ENCODE measurements at places on chromosomes 2 and 18.
A peak's percentile ranks its signal among the peaks of the same experiment; 100 is the strongest.

- DNase-seq, result no peak
These were observed 4.1 kb upstream of the LOXHD1 start for GRCh38 chr18:46660957-46661749.

GRCh38 chr2:118548880-118549488, 298.5 kb downstream of the EN1 start:
- peak; percentile 22 for DNase-seq

DNA sequence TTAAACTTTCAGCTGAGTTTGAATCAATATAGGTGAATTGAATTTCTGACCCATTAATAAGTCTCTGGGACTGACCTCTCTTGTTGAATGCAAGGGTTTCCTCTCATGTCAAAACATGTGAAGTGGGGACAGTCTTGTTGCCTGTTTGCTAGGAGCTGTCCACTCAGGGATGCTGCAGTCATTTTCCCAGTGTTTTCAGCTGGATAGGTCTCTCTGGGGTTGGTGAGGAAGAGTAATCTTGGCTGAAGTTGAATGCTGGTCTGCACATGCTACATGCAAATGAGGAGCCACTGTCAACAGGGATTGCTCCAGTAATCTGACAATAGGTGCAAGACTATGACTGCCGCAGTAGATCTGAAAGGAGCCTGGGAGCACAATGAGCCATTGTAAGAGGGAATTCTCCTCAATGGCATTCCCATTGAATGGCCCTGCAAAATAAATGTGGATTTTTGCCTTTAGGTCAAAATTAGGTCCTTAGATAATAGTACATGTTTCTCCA, 34.1 kb upstream of the IL1RL1 start:
- no peak for DNase-seq

DNA sequence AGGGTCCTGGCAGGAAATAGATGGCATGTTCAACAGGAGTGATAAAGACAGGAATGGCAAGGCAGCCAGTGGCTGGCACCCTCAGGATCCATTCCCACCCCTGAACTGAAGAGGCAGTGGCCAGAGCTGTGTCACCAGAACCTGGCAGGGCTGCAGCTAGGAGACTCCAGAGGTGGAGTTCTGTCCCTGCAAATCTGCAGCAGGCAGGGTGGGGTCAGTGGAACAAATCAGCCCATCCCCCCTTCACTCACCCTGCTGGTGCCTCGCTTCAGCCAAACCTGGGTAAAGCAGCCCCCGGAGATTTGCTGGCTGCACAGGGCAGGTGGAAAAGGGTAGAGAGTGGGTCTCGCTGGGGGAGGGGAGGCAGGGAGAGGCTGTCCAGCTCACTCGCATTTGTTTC, 12.7 kb downstream of the INPP5D start:
- no peak for DNase-seq

- no peak for DNase-seq
These were observed 36.5 kb downstream of the LPIN2 start for GRCh38 chr18:2976218-2977132.

DNA sequence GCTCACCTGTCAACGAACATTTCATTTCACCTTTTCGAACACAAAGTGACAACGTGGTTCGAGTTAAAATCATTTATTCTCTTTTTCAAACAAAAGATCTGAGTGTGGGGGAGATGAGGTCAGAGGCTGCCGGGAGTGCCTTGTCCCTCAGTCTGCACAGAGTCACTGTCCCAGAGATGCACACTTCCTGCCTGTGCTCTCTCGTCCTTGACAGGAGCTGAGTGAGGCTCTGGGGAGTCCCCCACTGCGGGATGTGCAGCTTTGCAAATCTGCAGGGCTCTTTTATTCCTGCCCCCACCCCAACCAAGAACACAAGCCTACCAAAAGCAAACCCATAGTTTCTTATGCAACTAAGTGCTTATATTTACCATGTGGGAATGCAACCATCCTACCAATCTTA, 497.8 kb downstream of the EIPR1 start:
- DNase-seq, result no peak

GRCh38 chr2:25692143-25692542, 18.8 kb upstream of the DTNB start:
- no peak for DNase-seq
